CD4-positive, alpha-beta T cell treated with Interleukin-15 for 1 hour (primary cell): ENCODE measurements at places on chromosomes 6 and 20.
A peak's percentile ranks its signal among the peaks of the same experiment; 100 is the strongest.

DNA sequence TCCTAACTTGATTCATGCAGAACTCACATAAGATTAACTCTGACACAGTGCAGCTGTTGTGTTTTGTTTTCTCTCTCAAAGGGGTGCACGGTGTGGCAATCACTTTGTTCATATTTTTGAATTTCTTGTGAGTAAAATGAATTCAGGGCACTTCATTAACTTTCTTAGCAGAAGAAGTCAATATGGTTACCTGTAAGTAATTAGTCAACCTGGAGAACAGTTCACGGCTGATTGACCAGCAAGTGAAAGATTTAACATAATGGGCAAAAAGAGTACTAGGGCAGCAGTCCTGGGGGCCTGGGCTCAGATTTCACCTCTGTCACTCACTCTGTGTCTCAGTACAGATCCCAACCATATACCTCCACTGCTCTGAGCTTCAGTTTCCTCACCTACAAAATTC lies 102.4 kb upstream of the SPTLC3 start:
- DNase-seq: no peak

GRCh38 chr6:166860392-166860791 lies 96.0 kb downstream of the RNASET2 start:
- no peak for DNase-seq

DNA sequence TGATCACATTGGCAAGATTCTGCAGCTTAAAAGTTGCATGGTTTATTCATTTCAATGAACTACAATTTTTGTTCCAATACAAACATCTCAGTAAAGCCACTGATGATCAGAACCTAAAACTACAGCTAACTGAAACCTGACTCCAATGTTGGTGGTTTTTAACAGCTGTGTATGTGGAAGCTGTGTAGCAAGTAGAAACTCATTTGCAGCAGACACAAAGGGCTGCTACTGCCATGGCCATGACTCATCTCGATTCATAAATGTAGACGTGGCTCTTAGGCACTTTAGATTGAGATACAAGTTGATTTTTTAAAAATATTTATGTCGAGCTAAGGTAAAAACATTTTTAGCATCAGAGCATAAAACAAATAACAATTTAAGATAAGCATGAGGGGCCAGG lies 19.5 kb upstream of the MAP3K4 start:
- no peak for DNase-seq

DNA sequence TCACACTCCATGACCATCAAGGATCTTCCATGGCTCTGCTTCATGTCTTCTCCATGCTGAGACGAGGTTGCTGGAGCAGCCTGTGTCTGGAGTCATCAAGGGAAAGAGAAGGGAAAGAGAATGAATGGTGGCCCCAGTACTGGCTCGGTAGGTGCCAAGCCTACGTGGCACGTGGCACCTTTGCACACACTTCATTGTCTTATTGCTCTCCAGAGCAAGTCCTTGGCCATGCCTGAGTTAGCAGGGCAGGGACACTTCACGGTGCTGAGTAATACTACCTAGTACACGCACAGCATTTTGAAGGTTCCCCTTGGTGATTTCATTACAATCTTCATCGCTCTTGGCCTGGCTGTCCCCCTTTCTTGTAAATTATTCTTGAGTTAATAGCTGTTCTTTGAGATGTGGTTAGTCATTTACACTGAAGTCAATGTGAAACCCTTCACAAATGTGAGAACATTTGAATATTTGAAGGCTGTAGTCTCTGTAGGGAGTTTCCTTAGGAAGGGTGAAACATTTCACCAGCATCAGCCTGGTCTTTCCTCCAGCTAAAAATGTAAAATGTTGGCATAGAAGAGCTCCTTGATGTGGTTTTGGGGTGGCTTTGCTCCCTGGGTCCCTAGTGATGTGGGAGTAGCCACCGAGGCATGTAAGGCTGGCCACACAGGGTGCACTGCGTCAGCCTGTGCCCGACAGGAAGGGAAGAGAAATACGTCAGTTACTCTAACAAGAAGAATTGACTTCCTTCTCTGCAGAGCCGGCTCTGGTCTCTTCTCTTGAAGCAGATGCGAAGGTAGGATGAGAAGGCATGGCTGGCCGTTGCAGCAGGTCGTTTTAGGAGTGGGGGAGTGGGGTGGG lies at the start of gene SYTL3:
Gene SYTL3 (plus strand): TSS at position 766 of the 855 bp plus-strand sequence. CDS start 13,215 bp downstream, outside the sequence.
- DNase-seq: peak; percentile 92

DNA sequence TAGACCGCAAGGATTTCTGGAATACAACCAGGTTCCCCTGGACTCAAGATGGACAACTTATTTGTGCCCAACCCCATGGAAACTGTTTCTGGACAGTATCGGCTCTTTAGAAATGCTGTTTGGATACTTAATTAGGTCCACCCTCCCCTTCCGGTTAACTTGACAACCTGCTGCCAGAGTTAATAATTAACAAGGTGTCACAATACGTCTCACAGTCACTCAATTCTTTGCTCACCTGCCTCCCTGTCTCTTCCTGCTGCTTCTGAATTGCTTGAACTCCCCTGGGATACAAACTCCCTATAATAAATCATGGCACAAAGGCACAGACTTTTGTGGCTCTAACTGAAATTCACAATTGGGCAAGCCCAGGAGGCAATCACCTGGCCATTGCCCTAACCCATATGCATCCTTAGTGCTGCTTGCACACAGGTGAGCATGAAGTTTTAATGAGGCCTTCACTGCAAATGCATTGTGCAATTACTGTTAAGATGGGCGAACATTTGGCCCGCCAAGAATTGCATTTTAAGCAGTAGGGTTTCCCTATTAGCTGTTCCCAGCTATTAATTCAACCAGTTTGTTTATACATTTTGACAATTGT lies 504.4 kb upstream of the NOX3 start:
- no peak for DNase-seq

- peak; percentile 76 for DNase-seq
Observed at GRCh38 chr20:5056801-5057599, 55.7 kb upstream of the SLC23A2 start.

DNA sequence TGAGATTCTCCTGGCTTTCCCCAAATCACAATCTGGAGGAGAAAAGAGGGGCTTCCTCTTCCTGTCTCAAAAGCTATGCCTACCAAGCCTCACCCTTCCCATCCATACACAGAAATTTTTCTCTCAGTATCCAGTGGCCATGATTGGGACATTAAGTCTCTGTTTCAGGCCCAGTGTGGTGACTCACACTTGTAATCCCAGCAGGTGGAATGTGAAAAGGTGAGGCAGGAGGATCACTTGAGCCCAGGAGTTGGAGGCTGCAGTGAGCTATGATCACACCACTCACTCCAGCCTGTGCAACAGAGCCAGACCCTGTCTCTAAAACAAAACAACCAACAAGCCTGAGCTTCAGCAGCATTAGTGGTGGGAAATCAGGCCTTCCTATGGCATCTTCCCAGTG lies 210.0 kb downstream of the OGFRL1 start:
- DNase-seq: no peak

GRCh38 chr6:97422171-97422570 lies 139.2 kb upstream of the MMS22L start:
- DNase-seq: no peak

- no peak for DNase-seq
Observed at GRCh38 chr6:118755941-118756646, 104.7 kb upstream of the CEP85L start.

DNA sequence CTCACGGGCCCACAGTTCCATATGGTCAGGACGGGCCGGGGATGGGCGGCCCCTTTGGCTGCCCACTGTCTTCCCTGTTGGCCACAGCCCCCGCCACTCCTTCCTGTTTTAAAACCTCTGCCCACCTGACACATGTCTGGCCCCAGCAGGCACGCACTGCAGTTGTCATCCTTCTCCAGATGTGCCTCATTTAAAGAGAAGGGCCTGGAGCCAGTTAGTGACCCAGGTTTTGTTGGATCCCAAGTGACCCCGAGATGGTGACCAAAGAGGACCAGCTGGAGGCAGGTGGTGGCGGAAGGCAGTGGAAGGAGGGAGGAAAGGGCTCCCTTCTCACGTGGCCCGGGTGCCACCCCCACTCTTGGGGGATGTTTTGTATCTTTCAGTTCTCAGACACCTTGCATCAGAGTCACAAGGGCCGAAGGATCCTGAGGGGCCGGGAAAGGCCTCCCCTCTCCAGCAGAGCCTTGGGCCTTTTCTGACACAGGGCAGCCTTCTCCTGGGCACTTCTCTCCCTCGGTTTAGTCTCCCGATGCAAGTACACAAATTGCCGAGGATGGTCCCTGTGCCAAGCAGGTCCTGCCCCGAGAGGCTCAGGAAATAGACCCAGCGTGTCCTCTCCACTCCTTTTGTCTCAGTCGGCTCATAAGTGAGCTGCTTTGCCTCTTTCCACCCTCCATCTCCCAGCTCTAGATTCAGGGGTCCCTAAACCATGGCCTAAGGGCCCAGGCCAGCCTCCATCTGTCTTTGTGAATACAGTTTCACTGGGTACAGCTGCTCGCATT lies 117.6 kb downstream of the SULF2 start:
- DNase-seq: no peak

DNA sequence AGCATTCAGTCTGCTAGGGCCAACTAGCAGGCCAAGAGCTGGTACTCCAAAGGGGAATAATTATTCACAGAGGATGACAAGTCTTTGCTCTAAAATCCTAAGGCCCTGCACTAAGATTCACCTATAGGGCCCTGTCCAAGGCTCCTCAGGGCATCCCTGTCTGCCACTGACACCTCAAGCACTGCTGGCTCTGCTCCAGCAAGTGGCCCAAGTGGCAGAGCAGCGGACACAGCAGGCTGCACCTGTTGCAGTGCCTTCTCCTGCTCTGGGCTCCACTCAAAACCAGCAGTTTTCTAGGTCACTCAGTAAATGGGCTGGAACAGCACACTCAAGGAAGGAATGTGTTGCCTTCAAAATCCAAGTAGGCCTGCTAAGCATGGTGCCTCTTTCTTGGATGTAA lies 36.4 kb upstream of the SMOC2 start:
- no peak for DNase-seq

GRCh38 chr6:162249907-162250642 lies 477.5 kb downstream of the PRKN start:
- no peak for DNase-seq

DNA sequence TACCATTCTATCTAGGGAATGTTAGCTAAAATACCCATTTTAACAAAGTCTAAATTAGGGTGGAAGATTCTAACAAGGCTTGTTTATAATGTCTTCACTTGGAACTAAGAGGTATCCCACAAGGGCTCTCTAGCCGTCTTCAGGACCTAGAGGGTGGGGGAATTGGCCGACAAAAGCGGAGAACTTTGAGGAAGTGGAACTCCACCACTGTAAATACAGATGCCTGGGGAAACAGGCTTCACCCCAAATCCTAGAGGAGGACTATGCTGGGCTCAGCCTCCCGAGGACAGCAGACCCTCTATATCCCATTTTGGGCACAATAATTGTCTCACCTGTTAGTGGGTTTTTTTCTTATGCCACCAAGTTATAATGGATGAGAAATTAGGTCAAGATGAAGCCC lies 58.0 kb upstream of the TFB1M start:
- no peak for DNase-seq

DNA sequence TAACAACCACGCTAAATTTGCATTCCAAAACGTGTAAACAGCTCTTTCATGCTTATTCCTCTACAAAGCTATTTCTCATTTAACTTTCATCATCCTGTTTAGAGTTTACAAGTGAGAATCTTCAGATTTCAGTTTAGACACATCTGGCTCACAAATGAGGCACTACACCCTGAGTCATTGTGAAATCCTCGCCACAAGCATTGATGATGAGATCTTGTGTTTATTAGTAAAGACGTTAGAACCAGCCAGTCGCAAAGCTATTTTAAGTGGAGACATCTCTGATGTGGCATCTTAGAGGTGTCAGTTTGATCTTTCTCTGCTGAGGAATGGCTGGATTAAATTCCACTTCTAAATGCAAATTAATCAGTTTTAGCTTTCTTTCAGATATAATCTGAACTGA lies 8.3 kb upstream of the ISM1 start:
- DNase-seq: no peak

DNA sequence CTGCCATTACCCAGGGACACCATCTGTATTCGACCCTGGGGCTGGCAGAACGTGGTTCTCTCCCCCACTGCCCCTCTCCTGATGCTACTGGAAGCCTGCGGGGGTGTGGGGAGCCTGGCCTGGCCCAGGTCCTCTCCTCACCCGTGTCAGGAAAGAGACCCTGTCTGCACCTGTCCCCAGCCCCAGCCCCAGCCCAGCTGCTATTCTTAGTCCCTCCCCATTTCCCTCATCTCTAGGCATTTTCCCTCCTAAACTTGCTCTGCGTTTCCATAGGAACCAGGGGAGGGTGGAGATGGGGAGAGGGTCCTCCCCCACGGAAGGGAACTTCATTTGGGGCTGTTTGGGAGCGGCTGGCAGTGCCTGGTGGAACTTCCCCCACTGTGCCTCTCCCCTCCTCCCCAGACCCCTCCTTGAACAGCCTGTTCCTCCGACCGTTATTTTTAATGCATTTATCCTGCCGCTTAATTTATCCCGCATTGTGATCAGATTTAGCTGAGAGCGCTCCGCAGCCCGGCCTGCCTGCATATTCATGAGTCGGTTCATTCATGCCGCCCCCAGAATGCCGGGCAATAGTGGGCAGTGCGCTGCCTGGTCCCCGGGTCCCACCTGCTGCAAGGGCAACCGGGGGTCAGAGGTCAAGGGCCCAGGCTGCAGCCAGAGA lies 31.8 kb upstream of the DLGAP4 start:
- no peak for DNase-seq

GRCh38 chr20:25480156-25480555 lies 72.7 kb downstream of the GINS1 start:
- DNase-seq: no peak

GRCh38 chr6:73388433-73388799 lies 6.2 kb upstream of the DDX43 start:
- no peak for DNase-seq

DNA sequence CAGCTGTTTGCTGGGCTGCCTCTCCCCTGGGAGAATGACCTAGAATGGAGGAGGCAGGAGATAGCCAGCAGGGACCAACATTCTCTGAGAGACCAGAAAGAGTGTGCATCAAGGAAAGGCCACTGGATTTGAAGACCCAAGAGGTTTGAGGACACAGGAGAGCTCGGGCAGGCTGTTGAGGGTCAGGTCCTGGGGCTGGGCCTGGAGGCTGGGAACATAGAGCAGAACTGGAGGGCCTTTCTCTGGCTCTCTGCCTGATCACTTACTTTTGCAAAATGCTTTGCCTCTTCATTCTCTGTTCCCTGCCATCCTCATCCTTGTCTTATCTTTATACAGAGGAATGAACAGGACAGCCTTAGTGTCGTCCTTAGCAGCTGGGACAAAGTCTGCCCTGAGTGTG lies 2.5 kb downstream of the IYD start:
- DNase-seq: no peak

GRCh38 chr6:69801225-69801624 lies 4.4 kb upstream of the LMBRD1 start:
- no peak for DNase-seq

DNA sequence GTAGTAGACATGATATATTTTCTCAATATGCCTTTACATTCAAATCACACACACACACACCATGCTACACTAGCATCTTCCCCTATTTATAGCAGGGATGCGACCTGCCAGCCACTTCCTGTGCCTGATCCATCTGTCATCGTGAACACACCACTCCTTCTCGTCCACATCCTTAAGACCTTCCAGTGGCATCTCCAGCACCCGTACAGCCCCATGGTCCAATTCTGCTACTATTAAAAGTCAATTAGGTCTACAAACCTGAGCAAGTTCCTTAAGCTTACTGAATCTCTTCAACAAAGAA lies 54.5 kb downstream of the KIF16B start:
- no peak for DNase-seq
